ENCODE measurements at places on chromosomes 1 and 21.

DNA sequence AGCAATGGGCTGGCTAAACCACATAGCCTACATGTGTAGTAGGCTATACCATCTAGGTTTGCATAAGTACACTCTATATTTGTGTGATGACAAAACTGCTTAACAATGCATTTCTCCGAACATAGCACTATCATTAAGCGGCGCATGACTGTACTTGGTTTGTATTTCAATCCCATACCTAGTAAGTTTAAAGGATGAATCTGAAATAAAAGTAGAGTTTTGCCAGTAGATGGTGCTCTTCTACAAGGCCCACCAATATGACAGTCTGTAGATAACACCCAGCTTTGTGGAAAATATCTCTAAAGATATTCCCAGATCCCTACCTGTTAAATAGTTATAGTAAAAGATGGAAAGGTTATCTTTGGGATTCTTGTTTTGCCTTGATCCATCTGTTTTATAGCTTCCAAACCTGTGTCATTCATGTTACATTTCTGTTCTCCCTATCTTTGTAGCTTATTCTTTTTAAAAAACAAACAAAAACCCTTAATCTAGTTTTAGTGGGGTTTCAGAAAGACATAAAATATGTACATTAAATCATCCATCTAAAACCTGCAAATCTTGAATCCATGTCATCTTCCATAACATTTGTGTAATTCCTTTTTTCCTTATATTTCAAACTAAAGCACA lies 33.9 kb upstream of the ASPM start:
- no peak for DNase-seq

DNA sequence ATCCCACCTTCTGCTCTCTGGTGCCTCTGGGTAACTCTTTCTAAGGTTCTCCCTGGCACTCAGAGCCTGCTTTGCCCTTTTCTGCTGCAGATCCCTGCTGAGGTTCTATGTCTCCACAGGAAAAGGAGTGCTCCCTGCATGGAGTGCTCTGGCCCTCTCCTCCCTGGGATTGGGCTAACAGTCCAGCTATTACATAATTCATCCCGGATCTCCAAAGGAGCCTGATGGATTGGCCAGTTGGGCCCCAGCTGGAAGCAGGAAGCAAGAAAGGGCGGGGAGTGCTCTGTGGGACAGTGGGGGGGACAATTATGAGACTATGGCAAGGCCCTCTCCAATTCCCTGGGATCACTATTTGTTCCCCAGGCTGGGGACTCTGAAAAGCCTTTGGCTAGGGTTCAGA lies 51.9 kb upstream of the GOLT1A start:
- no peak for DNase-seq

GRCh38 chr1:231027136-231027925 lies 12.7 kb downstream of the FAM89A start:
- DNase-seq: no peak

DNA sequence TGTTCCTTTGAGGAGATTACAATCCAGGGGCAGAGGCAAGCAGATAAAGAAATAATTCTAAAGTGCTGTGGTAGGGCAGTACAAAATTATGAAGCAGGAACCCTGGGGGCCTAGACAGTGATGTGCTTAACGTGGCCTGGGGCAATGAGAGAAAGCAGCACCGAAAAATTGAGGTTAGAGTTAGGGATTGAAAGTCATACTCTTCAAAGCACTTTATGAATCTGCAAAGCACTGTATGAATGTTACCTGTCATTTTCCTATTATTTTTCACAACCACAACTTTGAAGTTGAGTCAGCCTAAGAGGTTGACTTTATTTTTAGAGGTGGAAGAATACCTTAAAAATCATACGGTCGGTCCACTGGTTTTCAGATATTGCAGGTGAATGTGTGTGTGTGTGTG lies 183.4 kb upstream of the NFIA start:
- no peak for DNase-seq

DNA sequence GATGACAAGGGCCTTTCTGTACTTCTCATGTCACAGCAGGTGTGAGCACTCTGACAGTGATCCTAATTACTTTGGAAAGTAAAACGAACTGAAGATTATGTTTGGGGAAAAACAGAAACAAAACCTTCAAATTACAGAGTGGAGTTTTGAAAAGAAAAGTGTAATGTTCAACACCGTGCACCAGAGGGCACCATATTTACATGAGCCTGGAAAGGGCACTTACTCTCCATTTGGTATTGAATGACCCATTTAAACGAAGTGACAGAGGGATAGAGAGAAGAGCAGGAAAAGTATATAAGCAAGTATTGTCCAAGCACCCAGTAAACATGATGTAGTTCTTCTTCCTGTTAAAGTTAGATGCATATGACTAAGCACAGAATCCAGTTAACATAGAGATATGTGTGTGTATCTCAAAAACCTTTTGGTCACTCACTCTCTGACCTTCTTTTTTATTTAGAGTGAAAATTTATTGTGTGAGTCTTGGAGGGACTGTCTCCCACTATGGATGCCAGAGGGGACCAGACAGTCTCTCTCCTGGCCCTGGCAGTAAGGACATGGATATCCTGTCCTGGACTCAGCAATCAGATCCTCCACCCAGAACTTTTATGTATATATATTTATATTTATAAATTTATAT lies 3.8 kb upstream of the RGSL1 start:
- DNase-seq: peak; percentile 16

DNA sequence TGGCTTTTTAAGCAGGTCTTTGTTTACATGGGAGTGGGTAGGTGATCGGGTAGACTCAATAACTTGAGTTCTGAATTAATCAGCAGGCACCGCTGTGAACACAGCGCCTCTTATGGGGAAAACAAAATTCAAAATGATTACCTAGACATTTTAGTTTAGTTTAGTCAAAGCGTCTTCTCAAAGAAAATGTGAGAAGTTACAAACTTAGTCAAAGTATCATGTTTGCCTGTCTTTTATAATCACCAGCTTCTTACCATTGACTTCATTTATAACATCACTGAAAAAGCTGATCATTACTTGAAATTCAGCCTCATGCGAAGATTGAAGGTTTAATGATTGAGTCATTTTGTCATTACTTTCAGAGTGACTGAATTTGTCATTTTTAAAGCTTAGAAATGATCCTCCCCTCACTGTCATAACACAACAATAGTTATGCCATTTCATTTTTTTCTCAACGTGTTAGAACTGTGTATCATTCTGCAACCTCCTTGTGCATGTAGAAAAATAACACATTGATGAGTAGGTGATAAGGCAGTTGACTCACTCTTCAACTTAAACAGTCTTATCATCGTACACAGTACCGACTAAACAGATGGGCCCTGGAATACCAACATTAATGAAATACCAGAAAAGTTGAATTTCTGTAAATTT lies 188.5 kb downstream of the NFIA start:
- DNase-seq: no peak

DNA sequence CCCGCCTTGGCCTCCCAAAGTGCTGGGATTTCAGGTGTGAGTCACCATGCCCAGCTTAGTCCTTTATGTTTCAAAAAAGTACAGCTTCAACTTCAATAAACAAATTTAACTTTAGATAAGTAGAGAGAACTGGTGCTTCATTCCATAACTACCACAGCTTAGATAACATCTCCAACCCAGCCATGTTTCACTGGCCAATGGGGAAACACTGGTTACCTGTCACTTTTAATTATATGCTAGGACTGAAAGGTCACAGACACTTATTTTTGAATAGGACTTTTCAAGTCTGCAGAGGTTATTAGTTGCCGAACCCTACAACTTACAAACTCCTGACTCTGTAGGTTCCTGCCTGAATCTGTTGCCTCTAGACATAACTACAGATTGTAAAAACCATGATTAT lies 56.5 kb upstream of the ST6GALNAC3 start:
- no peak for DNase-seq

- no peak for DNase-seq
Measured at GRCh38 chr1:44806704-44807363, at the start of gene DYNLT4. Gene DYNLT4 (minus strand): TSS chr1:44807351. CDS start chr1:44806668, 683 bp downstream.

DNA sequence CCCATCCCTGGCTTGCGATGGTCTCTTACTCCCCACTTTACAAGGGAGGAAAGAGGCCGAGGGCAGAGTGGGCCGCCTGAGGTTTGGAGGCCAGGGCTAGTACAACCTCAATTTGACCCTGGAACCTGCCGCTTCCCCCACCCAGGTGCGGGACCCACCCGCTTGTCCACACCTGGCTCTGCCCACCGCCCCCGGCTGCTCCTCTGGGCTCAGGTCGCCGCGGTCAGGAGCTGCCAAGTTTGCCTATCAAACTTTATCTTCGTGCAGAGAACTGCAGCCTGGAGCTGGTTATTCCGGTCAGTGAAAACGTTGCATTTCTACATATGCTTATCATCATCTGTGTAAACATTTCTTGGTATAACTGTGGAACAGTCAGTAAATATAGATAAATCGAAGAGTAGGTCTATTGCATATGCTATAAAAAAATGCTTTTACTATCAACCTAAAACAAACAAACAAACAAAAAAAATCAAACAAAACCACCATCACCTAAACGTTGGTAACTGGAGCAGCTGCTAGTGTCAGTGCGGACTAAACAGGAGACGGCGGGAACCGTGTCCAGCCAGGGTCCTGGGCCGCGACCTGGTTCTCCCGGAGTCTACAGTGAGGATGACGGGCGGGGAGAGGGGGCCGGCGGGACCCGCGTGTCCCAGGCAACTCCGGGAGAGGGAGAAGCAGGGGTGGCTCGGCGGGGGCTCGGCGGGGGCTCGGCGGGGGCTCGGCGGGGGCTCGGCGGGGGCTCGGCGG lies 906 bp upstream of the ADARB1 start:
- peak; percentile 61 for DNase-seq

- DNase-seq: no peak
Measured at GRCh38 chr1:171985639-171986038, 144.3 kb downstream of the DNM3 start.

GRCh38 chr1:29633771-29634170 lies 397.4 kb downstream of the PTPRU start:
- DNase-seq: no peak
